Fibroblast of lung (primary cell): ENCODE measurements at places on chromosomes 3 and 15.

GRCh38 chr15:26711445-26711844 is 61.4 kb downstream of the GABRB3 start:
- no peak for DNase-seq

GRCh38 chr3:57948781-57949242 is 59.4 kb upstream of the FLNB start:
- DNase-seq, result peak; percentile 76

- DNase-seq, result no peak
These were observed 16.3 kb downstream of the MORF4L1 start for GRCh38 chr15:78889000-78889399.

DNA sequence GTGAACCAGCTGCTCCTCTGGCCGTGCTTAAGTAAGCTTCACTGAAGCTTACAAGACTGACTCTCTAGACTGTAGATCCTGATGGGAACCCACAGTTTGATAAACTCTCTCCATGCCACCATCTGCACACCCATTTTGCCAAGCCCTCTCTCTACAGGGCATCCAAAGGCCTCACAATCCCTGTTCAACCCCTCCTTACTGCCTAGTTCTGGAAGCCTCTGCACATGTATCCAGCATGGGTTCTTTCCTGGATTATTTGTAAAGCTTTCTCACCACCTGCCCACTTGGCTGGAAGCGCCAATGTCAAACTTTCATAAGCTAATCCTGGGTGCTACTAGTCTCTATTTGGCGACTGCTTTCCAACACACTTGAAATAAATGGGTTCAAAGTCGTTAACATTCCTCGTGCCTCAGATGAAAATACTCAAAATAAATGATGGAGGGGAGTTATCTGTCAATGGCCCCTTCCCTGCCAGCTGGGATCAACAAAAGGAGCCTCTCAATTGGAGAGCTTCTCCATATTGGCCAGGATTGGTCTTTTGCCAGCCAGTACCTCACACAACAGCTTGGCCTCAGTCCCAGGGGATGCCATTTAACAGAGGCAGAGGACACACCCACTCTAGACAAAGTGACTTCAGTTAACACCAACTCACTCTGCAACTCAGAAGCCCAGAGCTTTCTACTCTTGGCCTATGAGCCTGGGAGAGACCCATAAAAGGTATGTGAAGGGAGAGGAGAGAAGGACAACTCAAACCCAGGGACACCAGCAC is 48.1 kb downstream of the SH3BP5 start:
- no peak for DNase-seq

DNA sequence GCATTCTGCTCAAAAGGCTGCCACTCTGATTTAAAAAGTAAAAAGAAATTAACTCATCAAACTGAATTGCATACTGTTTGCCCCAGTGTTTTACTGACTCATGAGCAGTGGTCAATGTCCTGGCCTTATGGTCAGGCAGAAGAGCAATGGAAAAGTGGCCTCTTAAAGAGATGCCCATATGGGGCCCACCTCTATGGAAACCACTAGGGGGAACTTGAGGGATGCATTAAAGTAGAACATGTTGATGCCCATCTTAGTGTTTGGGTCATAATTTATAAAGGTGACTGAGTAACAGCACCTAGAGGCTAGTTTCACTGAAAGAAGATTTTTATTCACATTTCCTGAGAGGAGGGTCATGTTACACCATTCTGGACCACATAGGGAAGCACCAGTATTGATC is 66.5 kb upstream of the RNU6-1 start:
- no peak for DNase-seq

DNA sequence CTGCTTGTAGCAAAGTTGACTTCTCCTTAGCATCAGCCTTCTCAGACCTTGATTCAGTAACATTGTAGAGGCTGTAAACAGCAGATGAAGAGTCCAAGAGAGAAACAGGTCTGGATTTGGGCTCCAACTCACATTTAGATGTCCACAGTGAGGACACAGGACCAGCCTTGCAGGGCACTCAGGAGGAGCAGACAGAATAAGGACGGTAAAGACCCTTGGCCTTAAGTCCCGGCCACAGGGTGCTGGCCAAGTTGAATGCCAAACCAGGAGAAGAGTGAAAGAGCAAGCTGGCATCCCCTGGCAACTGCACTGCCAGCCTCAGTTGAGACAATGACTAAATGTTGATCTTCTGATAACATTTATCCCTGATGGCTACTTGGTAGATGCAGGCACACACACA is 136.3 kb downstream of the LRRK1 start:
- no peak for DNase-seq

DNA sequence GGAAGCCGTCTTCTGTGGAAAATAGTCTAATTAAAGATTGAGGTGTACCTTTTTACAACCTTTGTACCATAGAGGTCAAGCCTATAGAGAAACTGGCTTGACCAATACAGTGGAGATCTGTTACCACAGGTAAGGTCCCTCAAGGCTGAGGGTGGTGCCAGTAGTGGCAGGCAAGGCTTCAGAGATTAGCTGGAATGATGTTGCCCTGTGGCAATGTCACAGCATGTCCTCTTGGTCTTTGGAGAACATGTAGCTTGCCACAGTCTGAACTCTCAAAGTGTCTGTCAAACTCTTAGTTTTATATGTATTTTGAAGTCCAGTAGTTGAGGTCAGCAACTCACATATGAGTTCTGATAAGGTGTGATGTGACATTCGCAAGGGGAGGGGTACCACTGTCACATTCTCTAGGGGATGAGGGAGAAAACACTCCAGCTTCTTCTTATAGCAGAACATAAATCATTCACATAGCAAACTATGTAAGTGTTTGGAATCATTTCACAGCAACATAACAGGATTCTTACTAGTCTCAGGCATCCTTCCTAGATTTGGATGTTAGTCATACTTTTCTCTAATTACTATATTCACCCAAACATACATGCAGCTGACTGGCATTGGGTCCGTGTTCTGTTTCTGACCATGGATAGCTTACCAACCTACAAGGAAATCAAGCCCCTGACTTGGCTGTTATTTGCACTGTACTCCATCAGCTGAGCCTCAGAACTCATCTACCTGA is 173.6 kb downstream of the UBE2E2 start:
- no peak for DNase-seq

DNA sequence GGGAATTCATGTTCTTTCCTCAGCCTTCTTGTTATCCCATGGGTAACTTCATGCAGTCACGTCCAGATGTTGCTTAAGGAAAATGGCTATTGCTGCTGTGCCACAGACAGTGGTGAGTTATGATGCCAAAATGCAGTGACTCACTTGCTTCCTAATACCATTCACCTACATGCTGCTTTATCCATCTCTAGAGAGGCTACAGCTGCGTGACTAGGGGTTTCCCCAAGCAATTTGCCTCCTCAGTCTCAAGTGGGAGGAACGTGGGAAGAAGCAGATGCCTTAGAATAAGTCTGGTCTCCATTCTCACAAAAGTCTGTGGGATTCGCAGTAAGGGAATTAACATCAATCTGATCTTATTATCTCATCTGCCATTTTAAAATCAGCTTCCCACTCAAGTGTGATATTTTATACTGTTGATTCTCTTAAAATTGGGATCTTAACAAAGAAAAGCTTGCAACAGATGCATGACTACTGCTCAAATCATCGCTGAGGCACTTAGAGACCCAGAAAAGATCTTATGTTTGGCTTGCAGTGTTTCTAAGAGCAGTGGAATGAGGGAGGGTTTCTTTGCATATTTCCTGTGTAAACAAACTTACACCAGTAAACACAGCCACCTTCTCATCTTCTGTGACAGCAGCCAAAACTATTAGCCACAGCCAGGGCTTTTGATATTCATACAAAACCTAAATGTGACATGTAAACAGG is 62.0 kb upstream of the ACP3 start:
- DNase-seq, result peak; percentile 75

DNA sequence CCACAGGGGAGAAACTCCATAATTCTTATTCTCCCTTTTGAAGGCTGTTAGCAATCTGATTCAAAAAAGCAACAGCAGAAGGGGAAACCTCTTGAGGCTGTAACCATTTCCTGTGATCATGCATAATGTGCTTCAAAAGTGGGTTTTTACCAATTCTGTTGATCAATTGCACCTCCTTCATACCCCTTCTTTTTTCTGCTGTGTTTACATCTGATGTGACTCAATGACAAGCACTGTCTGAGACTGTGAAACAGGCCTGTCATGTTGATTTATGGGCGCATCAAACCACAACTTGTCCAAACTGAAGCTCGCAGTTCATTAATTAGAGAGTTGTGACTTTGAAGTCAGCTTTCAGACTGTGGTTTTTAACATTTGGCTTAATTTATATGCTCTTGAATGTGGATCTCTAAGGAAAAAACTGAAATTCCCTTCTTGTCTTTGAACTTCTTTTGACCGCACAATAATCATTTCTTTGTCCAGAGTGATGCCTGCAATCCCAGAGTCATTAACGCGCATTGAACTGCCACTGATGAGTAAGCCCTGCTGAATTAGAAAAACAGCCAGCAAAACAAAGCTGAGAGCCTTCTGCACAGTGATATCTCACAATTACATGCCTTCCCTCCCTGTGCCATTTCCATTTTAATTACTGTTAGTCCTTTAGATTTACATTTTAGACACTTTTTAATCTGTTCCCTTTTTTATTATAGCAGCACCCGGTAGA is 532.8 kb downstream of the FOXP1 start:
- DNase-seq, result peak; percentile 83

DNA sequence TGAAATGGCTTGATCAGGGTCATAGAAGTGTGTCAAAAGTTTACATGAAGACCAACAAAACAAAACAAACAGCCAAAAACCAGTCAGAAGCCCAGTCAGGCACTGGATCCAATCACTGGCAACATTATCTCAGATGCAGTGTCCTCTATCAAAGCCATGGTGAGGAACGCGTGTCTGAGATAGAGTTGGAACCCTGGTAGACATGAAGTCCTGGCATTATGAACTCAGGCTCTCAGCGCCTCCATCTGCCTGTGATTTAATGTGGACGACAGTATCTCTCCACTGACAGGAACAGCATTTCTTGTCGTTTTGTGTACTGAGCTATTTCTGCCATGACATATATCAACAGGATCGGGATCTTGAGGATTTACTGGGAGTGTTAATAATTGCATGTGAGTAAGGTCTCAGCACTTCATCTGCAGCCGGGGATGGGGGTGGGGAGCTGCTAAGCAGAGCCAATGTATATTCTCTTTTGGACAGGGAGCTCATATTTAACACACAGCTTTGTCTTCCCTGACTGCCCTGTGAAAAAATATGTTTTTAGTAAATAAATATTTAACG is 1120.0 kb downstream of the IGSF11 start:
- no peak for DNase-seq
